ENCODE measurements at places on chromosomes 2 and 18.

- DNase-seq = no peak
These were observed 35.7 kb downstream of the KANSL3 start for GRCh38 chr2:96602330-96602823.

- DNase-seq = no peak
These were observed 17.1 kb upstream of the THADA start for GRCh38 chr2:43612944-43613343.

- peak; percentile 44 for DNase-seq
These were observed 10.9 kb upstream of the CNRIP1 start for GRCh38 chr2:68330691-68331090.

- DNase-seq = no peak
These were observed 241.2 kb downstream of the RPIA start for GRCh38 chr2:88932686-88933085.

DNA sequence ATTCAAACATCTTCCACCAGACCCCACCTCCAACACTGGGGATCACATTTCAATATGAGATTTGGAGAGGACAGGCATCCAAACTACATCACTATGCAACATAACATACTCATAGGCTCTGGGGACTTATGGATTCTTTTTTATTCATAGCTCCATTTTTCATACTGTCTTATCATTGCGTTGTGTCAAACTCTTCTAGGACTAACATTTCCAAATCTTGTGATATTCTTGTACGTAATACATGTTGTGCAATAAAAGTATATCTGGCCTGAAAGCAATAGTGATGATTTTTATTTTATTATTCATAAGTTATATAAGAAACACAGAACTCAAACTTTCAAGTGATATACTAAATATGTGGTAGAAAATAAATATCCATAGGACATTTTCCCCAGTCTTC lies 60.6 kb upstream of the ACTR3 start:
- no peak for DNase-seq

- no peak for DNase-seq
These were observed 54.7 kb upstream of the GATA6 start for GRCh38 chr18:22114526-22115321.

GRCh38 chr2:191521608-191522208 lies 156.2 kb upstream of the NABP1 start:
- DNase-seq = peak; percentile 51

- no peak for DNase-seq
These were observed 46.1 kb upstream of the CYTIP start for GRCh38 chr2:157489983-157490382.

DNA sequence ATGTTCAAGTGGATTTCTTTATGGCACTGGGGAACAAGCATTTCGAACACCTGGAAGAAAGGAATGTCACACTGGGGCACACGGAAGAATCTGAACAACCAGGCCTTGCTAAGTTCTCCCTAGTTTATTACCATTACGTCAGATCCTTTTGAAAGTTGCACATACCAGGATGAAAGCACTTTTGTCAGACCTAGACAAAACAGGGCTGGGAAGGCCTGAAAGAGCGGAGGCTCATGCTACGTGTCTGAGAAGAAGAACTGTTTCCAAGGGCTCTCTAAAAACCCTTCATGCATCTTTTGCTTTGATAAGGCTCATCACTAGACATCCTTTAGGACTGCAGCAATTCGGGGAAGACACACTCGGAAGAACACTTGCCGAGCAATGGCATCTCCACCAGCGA lies 15.4 kb upstream of the SLC25A52 start:
- no peak for DNase-seq

DNA sequence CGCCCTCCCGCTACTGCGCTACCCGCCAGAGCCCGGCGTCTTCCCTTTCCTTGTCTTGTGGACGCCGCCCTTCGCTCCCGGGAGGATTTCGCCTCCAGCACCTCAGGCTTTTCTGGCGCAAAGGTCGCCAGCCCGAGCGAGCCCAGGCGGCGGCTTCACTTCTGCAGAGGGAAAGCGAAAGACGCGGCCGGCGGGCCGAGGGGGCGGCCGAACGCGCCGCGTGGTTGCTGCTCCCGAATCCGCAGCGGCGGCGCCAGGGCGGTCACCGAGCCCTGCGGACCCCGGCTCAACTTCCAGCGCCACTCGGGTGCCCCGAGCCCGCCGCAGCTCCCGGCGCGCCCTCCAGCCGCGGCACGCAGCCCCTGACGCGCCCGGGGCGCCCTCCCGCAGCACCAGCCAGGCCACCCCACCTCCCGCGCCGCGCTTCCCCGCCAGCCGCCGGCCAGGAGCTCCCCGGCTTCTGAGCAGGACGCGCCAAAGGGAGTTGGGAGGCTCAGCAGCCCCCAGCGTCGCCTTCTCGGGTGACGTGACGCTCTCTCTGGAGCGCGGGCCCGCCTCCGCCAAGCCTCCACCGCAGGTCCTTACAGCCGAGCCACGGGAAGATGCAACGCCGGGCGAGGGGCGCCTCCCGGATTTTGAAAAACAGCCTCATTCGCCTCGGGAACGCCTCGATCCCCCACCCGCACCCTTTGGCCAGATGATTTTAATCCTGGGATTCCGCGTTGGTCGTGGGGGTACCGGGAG lies 84.9 kb upstream of the EPB41L3 start:
- DNase-seq = no peak

DNA sequence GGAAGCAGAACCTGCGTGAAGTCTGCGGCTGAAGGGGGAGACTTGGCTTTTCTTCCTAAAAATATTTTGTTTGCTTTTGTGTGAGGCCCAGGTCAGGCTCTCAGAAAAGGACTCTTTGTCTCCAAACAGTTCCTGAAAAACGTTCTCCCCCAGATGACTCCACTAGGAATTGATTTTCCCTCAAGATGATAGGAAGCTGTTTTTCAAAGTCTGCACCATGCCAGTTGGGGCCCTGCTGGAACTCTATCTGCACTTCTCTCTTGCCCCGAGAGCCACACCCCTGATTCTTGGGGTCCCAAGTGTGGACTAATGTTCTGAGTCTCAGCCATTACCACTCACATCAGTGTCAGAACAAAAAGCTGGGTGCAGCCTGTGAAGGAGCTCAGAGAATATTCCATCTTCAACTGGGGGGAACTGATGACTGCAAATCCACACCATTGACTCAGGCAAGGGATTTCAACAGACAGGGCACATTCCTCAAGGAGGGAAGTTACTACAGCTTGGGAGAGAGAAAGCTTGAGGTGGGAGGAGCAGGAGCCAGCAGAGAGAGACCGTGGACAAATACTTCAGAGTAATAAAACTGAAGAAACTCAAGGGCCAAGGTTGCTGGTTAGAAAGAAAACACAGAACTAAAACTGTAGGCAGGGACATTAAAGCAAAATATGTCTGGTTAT lies 768.3 kb downstream of the RNF144A start:
- peak; percentile 60 for DNase-seq

DNA sequence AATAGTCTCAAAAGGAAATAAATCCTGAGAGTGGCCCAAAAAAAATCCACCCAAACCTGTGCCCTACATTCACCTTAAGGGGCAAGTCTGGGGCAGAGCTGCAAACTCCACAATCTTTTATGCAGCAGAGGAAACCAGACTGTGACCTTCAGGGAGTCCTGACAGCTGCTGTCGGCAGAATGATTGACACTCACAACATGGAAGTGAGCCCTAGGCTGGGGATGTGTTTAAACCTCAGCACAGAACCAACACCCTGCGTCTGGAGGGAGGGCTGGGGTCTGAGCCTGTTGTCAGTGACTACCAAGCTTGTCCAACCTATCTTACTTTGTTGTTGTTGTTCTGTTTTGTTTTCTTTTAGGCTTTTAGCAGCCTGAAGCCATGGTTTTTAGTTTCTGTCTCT lies 39.6 kb downstream of the CRACDL start:
- DNase-seq = no peak

DNA sequence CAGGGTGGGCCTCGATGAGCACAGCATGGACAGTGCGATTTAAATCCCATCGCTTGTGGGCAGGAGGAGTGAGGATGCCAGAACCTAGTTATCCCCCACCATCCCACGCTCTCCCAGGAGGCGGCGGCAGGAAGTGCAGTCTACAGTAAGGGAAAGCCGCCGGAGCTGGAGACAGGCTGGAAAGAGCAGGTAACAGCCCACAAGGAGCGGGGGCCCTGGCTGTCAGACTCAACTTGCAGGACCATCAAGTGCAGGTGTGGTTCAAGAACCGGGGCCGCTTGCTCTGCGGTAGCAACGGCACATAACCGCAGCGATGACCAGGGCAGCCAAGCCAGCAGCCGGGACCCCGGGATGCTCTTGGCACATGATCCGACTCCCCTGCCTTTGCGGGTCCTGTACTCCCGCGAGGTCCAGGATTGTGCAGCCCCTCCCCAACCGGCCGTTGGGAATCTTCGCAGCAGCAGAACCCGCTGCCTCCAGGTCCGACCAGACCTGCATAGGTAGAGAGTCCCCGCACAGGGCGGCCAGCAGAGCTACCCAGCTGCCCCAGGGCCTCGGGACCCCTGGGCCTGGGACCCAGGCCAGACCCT lies 82.1 kb downstream of the BIN1 start:
- peak; percentile 57 for DNase-seq

DNA sequence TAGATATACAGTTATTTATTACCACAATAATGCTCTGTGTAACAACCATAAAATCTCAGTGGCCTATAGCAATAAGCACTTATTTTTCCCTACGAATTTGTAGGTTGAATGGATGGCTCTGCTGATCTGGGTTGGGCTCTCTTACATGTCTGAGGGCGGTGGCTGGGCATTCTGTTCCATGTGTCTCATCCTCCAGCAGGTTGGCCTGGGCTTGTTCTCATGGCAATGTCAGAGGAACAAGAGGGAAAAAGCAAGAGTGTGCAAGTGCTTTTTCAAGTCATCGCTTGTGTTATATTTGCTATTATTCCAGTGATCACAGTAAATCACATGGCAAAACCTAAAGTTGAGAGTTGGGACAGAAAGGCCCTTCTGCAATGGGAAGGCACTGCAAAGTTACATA lies 30.4 kb upstream of the MYO3B start:
- no peak for DNase-seq

DNA sequence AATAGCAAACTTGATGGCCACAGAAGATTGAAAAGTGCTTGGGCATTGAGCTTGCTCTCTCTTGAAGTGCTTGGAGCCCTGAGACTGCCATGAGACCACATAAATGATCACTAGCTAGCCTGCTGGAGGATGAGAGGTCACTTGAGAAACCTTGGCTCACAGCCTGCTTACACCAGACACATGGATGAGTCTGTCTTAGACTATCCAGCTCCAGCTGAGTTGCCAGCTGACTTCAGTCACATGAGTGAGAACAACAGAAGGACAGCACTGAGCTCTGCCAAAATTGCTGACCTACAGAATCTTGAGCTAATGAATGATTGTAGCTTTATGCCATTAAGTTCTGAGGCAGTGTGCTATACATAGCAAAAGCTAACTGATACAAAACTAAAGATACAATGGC lies 18.1 kb downstream of the NABP1 start:
- DNase-seq = peak; percentile 86

DNA sequence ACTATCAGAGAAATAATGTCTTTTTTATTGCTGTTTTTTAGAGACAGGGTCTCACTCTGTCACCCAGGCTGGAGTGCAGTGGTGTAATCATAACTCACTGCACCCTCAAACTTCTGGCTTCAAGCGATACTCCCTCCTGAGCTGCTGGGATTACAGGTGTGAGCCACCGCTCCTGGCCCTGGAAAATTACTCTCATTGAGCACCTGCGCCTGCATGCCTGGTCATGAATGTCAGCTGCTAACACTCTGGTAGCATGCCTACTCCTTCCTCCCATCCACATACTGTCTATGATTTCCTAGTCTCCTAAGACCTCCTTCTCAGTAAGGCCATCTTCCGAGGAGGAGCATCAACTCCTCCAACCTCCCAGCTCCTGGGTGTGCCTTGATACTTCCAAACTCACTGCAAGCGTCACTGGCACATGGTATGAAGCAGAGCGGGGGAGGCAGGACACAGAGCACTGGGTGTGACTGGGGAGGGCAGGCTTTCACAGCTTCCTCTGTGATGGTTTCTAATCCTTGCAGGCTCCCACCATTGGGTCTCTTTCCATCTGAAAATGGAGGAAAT lies 1.6 kb upstream of the MAP2 start:
- no peak for DNase-seq

GRCh38 chr2:221969087-221969829 lies 329.5 kb downstream of the PAX3 start:
- peak; percentile 50 for DNase-seq

- DNase-seq = no peak
These were observed 341.3 kb downstream of the MYCN start for GRCh38 chr2:16281451-16282335.

DNA sequence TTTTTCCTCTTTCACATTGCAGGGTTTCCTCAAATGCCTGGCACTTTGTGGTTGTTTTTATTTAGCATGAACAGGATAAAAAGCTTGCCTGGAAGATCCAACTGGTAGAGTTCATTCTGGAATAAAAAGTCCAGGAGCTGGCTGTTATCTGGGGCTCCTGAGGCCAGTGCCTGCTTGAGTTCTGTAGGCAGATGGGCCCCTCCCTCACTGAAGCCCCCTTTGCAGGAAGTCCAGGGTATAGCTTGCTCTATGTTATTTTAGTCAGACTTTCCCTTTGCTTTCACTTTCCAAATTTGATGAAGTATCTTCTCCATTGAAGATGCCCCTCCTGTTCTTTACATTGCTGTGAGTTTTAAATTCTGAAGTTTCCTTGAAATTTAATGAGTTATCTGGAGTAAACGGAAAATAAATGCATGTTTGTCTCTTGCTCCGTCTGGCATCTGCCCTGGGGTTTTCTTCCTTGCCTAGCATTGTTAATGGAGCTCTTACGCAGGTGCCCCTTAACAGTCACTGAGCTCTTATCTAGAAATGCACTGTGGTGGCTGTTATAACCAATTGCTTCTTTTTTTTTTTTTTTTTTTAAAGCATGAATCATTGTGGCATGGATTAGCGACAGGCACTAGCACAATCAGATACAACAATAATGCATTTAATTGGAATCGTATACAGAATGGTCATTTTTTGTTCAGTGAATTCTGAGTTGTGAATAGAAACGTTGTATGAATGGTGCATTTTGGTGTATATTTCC lies 27.0 kb upstream of the LPIN1 start:
- no peak for DNase-seq

GRCh38 chr2:174591740-174592139 lies 5.9 kb downstream of the WIPF1 start:
- DNase-seq = peak; percentile 22

DNA sequence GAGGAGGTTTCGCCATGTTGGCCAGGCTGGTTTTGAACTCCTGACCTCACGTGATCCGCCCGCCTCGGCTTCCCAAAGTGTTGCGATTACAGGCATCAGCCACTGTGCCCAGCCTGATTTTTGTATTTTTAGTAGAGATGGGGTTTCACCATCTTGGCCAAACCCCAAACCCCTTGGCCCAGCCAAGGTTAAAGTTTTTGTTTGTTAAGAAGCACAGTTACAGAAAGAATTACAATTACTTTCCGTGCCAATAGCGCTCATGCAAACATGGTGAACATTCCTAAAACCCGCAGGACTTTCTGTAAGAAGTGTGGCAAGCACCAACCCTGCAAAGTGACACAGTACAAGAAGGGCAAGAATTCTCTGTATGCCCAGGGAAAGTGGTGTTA lies 26.1 kb downstream of the ITSN2 start:
- no peak for DNase-seq

Data from EL (cell line).